ENCODE measurements at places on chromosomes 3 and 15. TPM values are rescaled to one million over a fixed set of nuclear protein-coding genes. Genes with fewer than 3 reads are reported as not detected.

The EFHB gene
- 3.5 TPM for total RNA-seq

DNA sequence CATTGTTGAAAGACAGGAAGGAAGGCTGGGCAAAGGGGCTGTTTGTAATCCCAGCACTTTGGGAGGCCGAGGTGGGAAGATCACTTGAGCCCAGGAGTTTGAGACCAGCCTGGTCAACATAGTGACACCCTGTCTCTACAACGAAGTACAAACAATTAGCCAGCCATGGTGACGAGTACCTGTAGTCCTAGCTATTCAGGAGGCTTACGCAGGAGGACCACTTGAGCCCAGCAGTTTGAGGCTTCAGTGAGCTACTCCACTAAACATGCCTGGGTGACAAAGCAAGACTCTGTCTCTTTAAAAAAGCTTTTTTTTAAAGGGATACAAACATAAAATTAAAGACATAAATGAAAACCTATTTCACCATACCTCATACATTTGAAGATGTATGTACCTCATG is 11.1 kb downstream of the SERP1 start:
- H3K36me3 ChIP-seq: no peaks in the 10 kb centered on the region
- DNase-seq: peak; percentile 84
- no peaks in the 10 kb centered on the region for H3K27me3 ChIP-seq
- no peak overlapping the region for H3K27ac ChIP-seq

The RAD18 gene
- 4.2 TPM for total RNA-seq

The SUSD5 gene
- total RNA-seq: not detected

The FGD5 gene
- 26.8 TPM for total RNA-seq

GRCh38 chr15:42182961-42183360 is 25.1 kb downstream of the VPS39 start:
- no peak overlapping the region for H3K27ac ChIP-seq
- no peak for DNase-seq
- no peak overlapping the region for H3K4me3 ChIP-seq

The STARD5 gene
- 5.5 TPM for total RNA-seq

The AADACL2 gene
- total RNA-seq: not detected

- no peak for DNase-seq
- no peak overlapping the region for H3K4me3 ChIP-seq
- no peaks in the 10 kb centered on the region for H3K36me3 ChIP-seq
- no peaks in the 10 kb centered on the region for H3K27me3 ChIP-seq
- H3K4me1 ChIP-seq: no peaks in the 10 kb centered on the region
- no peak overlapping the region for H3K27ac ChIP-seq
Observed at GRCh38 chr3:115999001-115999585, 375.8 kb downstream of the GAP43 start.

The CCR5 gene
- 3.1 TPM for total RNA-seq

The IMPG2 gene
- 0.20 TPM for total RNA-seq

The GPR156 gene
- total RNA-seq: 0.20 TPM

- no peak overlapping the region for H3K27ac ChIP-seq
- no peaks in the 10 kb centered on the region for H3K36me3 ChIP-seq
- no peaks in the 10 kb centered on the region for H3K27me3 ChIP-seq
- no peak overlapping the region for H3K4me3 ChIP-seq
Observed at GRCh38 chr3:150414258-150414657, 6.2 kb downstream of the TSC22D2 start.

DNA sequence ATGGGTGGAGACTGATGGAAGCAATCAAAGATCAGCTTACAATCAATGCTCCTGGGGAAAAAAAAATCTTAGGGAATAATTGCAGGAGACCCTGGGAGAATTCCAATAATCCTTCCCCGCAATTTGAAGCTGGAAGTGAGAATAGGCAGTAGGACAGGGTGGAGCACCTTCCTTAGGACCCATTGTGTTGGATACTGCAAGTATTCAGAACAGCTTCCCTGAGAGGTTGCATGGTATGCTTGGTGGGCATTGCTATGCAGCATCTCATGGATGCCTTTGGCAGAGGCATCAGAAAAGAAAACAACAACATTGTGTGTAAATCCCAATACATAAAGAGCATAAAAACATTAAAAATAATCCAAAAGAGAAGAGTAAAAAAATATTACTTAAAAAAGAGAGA is 24.6 kb upstream of the DUT start:
- no peak overlapping the region for H3K27ac ChIP-seq
- no peak for DNase-seq
- no peaks in the 10 kb centered on the region for H3K27me3 ChIP-seq
- H3K4me3 ChIP-seq: no peak overlapping the region
- H3K36me3 ChIP-seq: no peaks in the 10 kb centered on the region

GRCh38 chr15:40439461-40439959 is 1.2 kb upstream of the BAHD1 start:
- H3K27ac ChIP-seq: no peak overlapping the region
- peak; percentile 77 for DNase-seq
- H3K27me3 ChIP-seq: peaks cover 34% of the 10 kb centered on the region
- H3K4me1 ChIP-seq: peaks cover 53% of the 10 kb centered on the region

GRCh38 chr15:100849021-100849854 is 30.4 kb upstream of the ALDH1A3 start:
- no peaks in the 10 kb centered on the region for H3K27me3 ChIP-seq
- peaks cover 5% of the 10 kb centered on the region for H3K4me1 ChIP-seq
- H3K4me3 ChIP-seq: peak overlapping the region; percentile 58
- no peak overlapping the region for H3K27ac ChIP-seq

GRCh38 chr3:156264771-156265170 is 144.4 kb downstream of the KCNAB1 start:
- no peaks in the 10 kb centered on the region for H3K27me3 ChIP-seq
- DNase-seq: no peak
- H3K4me3 ChIP-seq: no peak overlapping the region
- H3K36me3 ChIP-seq: no peaks in the 10 kb centered on the region
- no peak overlapping the region for H3K27ac ChIP-seq

DNA sequence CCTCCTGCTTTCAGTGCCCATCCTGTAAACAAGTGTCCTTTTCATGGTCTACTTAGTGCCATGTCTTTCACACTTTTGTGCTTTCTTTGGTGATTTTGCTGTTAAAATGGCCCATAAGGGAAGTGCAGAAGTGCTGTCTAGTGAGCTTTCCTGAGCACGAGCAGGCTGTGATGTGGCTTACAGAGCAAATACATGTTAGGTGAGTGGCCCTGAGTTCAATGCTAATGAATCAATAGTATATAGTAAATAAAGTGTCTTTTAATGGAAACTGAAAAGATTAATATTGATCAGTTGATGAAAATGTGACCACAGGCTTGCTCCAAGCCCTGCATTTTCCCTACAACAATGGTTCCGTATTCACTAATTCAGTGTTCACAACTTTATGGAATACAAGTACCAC is 5.7 kb downstream of the SH3BP5 start:
- H3K4me3 ChIP-seq: no peak overlapping the region
- H3K27me3 ChIP-seq: no peaks in the 10 kb centered on the region
- H3K27ac ChIP-seq: no peak overlapping the region
- no peak for DNase-seq
- no peaks in the 10 kb centered on the region for H3K36me3 ChIP-seq

The TUSC7 gene
- not detected for total RNA-seq

DNA sequence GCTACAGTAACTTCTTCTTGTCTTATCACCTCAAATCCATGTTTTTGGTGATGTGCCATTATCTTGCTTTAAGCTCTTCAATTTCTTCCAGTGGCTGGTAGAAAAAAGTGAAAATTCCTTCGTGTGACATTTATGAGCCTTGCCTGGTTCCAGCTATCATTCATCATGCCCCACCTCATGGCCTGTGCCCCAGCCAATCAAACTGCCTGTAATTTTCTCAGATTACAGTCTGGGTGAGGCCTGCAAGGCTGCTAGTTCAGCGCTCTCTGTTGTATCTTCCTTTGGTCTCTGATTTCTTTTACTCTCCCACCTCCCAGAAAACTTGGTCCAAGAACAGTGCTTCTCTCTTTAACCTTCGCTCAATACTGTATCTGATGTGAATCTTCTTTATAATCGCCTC is 249.3 kb upstream of the ZNF717 start:
- no peak overlapping the region for H3K4me3 ChIP-seq
- no peaks in the 10 kb centered on the region for H3K4me1 ChIP-seq
- H3K36me3 ChIP-seq: no peaks in the 10 kb centered on the region
- no peaks in the 10 kb centered on the region for H3K27me3 ChIP-seq
- DNase-seq: no peak
- no peak overlapping the region for H3K27ac ChIP-seq

Data from upper lobe of left lung (tissue), 6 donors.